Activated naive CD4-positive, alpha-beta T cell (primary cell): ENCODE measurements at places on chromosomes 12 and 14.

DNA sequence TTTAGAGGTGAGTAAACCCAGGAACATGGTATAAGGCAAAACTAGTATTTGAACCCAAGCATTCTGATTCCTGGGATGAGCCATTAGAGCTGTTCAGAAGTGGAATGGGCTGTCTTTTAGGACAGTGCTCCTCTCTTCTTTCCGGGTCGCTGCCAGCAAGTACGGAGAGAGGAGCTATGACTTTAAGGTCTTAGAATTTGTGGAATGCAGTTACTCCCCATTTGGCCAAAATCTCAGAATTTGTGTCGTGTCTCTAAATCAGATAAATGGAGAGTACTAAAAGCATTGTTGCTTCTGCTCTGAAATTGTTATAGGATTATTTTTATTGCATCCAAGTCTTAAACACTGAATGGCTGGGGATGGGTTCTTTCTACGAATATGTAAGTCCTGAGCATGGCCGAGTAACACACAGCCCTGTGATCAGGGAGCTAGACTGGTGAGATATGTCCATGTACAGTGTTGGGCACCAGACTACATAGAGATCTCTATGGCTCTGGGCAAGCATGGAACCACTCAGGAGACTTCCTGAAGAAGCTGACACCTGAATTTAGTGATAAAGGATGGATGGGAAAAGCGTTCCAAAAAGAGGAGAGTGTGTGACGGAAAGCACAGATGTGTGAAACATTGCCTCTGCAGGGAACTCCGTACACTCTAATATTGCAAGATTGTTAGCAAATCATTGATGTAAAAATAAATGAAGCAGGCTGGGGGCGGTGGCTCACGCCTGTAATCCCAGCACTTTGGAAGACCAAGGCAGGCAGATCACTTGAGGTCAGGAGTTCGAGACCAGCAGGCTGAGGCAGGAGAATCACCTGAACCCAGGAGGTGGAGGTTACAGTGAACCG, 184.7 kb downstream of the SRGAP1 start:
- DNase-seq, result no peak

GRCh38 chr12:31482816-31483215, 108.1 kb downstream of the DENND5B start:
- DNase-seq, result no peak

DNA sequence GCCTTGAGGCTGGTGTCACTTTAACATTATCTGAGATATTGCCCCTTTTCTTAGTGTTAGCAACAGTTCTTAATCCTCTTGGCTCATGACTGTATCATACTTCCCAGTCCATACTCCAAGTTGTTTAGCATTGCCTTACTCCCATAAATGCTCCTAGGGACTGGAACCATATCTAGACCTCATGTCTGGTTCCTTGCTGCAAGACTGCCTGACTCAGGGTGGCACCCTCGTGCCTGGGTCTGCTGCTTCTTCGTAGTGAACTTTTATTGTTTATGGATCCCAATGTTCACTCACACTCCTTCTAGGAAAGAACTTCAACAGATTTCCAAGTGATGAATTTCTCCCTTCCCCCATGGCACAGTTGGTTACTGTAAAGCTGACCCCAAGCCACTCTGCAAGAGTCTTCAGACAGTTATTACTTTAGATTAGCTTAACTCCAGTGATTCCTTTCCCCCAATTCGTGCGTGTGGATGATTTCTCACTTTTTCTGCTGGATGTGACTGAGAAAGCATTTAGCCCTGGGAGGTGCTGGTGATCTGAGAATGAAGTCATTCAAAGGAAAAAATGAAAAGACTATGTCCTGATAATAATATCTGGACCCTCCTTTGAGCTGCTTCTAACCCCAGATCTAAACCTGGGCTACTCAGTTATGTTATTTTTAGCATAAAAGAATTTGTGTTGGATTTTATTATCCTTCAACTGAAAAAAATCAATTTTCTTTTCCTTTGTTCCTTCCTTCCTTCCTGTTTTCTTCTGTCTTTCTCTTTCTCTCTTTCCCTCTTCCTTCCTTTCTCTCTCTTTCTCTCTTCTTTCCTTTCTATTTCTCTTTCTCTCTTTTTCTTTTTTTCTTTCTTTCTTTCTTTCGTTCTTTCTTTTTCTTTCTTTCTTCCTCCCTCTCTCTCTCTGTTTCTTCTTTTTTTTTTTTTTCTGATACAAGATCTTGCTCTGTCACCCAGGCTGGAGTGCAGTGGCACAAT, 47.5 kb upstream of the PPP1R12A start:
- no peak for DNase-seq

- no peak for DNase-seq
These were observed 1.9 kb upstream of the PSMB11 start for GRCh38 chr14:23040100-23040499.

GRCh38 chr14:71589609-71590008, 342.6 kb upstream of the RGS6 start:
- no peak for DNase-seq

- no peak for DNase-seq
These were observed 96.6 kb upstream of the NEDD1 start for GRCh38 chr12:96810477-96810876.

- DNase-seq, result no peak
These were observed 199.9 kb downstream of the TTC7B start for GRCh38 chr14:90616313-90616712.

- DNase-seq, result no peak
These were observed 1.9 kb upstream of the PIWIL1 start for GRCh38 chr12:130335517-130336392.

DNA sequence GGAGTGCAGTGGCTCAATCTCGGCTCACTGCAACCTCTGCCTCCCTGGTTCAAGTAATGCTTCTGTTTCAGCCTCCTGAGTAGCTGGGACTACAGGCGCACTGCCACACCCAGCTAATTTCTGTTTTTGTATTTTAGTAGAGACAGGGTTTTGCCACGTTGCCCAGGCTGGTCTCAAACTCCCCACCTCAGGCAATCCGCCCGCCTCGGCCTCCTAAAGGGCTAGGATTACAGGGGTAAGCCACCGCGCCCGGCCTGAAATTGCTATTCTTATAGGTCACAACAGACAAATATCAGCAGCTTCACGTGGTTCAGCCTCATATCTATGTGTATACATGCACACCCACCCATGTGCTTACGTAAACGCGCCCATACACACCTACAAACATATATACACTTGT, 23.6 kb downstream of the BATF start:
- no peak for DNase-seq

DNA sequence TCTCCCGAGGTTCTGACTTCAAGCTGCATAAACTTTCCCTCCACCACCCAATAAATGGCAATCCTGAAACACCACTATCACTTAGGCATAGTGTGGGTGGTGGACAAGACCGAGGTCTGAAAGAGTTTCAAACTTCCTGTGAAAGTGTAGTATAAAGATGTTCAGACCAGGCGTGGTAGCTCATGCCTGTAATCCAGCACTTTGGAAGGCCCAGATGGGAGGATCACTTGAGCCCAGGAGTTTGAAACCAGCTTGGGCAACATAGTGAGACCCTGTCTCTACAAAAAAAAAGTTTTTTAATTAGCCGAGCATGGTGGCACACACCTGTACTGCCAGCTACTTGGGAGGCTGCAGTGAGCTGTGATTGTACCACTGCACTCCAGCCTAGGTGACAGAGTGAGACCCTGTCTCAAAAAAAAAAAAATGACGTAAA, 61.9 kb downstream of the CCDC92 start:
- DNase-seq, result no peak

DNA sequence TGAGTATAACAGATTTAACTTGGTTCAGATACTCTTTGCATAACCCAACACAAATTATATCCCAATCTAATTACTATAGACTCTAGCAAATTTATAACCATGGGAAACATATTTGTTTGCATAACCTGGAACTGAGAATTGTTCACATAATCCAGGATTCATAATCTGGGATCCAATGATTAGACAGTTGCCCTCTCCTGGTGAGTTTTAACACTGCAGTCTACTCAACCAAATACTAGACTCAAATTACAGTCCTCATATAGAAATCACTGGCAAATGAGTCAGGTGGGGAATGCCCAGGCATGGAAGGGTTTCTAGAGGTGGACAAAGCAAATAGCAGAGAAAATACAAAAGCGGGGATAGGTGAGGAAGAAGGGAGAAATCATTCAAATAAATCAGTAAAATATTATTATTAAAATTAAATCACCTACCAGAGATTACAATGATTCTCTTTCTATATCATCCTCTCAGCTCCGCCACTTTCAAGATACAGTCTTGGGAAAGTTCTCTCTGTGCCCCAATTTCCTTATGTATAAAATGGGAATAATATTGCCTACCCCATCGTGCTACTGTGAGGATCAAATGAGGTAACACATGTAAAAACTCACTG, 9.4 kb downstream of the GCH1 start:
- no peak for DNase-seq

- no peak for DNase-seq
These were observed 47.1 kb downstream of the GALNT9 start for GRCh38 chr12:132282031-132282949.

GRCh38 chr14:54105898-54106297, 149.3 kb upstream of the BMP4 start:
- no peak for DNase-seq
